Cardiac muscle cell (in vitro differentiated cells and primary cell): ENCODE measurements at places on chromosomes 3 and 15. TPM values are rescaled to one million over a fixed set of nuclear protein-coding genes. Genes with fewer than 3 reads are reported as not detected.

GXYLT2 gene
- 36.4 and 43.1 TPM in 2 replicates for total RNA-seq

ADCY5 gene
- 47.7 and 93.7 TPM in 2 replicates for total RNA-seq

GRK7 gene
- total RNA-seq = not detected in 2 replicates

DNA sequence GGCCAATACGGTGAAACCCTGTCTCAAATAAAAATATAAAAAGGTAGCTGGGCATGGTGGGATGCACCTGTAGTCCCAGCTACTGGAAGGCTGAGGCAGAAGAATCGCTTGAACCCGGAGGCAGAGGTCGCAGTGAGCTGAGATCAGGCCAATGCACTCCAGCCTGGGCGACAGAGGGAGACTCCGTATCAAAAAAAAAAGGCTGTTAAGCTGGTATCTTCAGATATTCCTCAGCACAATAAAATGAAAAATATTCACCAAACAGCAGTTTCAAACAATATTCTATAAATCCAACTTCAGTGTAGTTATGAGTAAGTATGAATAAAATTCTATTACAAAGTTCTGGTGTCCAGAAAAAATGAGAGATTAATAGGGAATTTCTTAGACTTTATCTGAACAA is 14.2 kb downstream of the DENND4A start:
- no peak overlapping the region for H3K4me3 ChIP-seq
- no peaks in the 10 kb centered on the region for H3K27me3 ChIP-seq
- H3K4me1 ChIP-seq = no peaks in the 10 kb centered on the region
- no peaks in the 10 kb centered on the region for H3K36me3 ChIP-seq

GRCh38 chr3:134729649-134730048 is 65.4 kb upstream of the EPHB1 start:
- H3K4me3 ChIP-seq = no peak overlapping the region
- DNase-seq = no peak
- H3K27ac ChIP-seq = no peak overlapping the region
- H3K27me3 ChIP-seq = peaks cover 38% of the 10 kb centered on the region
- H3K4me1 ChIP-seq = no peaks in the 10 kb centered on the region

GRCh38 chr15:69474291-69474690 is 21.7 kb downstream of the RPLP1 start:
- H3K36me3 ChIP-seq = no peaks in the 10 kb centered on the region
- no peaks in the 10 kb centered on the region for H3K4me1 ChIP-seq
- no peak for DNase-seq
- H3K27ac ChIP-seq = no peak overlapping the region
- H3K4me3 ChIP-seq = no peak overlapping the region
- peaks cover 5% of the 10 kb centered on the region for H3K27me3 ChIP-seq

DNA sequence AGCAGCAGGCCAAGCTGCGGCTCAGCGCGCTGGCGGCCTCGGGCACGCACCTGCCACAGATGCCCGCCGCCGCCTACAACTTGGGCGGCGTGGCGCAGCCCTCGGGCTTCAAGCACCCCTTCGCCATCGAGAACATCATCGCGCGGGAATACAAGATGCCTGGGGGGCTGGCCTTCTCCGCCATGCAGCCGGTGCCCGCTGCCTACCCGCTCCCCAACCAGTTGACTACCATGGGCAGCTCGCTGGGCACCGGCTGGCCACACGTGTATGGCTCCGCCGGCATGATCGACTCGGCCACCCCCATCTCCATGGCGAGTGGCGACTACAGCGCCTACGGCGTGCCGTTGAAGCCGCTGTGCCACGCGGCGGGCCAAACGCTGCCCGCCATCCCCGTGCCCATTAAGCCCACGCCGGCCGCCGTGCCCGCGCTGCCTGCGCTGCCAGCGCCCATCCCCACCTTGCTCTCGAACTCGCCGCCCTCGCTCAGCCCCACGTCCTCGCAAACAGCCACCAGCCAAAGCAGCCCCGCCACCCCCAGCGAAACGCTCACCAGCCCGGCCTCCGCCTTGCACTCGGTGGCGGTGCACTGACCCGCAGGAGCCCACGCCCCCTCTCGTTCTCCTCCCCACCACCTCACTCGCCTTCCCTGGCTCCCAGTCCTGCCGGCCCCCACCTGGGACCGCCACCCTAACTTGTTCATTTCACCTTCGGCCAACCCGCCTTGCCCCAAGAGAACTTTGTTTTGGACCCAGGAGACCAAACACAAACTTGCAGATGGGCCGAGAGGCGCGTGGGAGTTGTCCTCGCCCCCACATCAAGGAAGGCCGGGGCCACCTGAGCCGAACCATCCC is 1.5 kb downstream of the FOXB1 start:
- no peaks in the 10 kb centered on the region for H3K36me3 ChIP-seq
- DNase-seq = no peak
- H3K27ac ChIP-seq = no peak overlapping the region
- peaks cover 11% of the 10 kb centered on the region for H3K4me1 ChIP-seq
- peaks cover 100% of the 10 kb centered on the region for H3K27me3 ChIP-seq

GRCh38 chr3:145411605-145412004 is 749.4 kb downstream of the PLOD2 start:
- no peaks in the 10 kb centered on the region for H3K36me3 ChIP-seq
- DNase-seq = no peak
- no peaks in the 10 kb centered on the region for H3K4me1 ChIP-seq
- H3K27ac ChIP-seq = no peak overlapping the region
- H3K27me3 ChIP-seq = no peaks in the 10 kb centered on the region

- H3K4me1 ChIP-seq = no peaks in the 10 kb centered on the region
- no peak for DNase-seq
- no peaks in the 10 kb centered on the region for H3K27me3 ChIP-seq
- H3K27ac ChIP-seq = no peak overlapping the region
Measured at GRCh38 chr3:46561511-46561910, 4.6 kb downstream of the LRRC2 start.
